Kidney (tissue), 22 donors: ENCODE measurements at places on chromosomes 6 and 20. TPM values are rescaled to one million over a fixed set of nuclear protein-coding genes. Genes with fewer than 3 reads are reported as not detected.

DNA sequence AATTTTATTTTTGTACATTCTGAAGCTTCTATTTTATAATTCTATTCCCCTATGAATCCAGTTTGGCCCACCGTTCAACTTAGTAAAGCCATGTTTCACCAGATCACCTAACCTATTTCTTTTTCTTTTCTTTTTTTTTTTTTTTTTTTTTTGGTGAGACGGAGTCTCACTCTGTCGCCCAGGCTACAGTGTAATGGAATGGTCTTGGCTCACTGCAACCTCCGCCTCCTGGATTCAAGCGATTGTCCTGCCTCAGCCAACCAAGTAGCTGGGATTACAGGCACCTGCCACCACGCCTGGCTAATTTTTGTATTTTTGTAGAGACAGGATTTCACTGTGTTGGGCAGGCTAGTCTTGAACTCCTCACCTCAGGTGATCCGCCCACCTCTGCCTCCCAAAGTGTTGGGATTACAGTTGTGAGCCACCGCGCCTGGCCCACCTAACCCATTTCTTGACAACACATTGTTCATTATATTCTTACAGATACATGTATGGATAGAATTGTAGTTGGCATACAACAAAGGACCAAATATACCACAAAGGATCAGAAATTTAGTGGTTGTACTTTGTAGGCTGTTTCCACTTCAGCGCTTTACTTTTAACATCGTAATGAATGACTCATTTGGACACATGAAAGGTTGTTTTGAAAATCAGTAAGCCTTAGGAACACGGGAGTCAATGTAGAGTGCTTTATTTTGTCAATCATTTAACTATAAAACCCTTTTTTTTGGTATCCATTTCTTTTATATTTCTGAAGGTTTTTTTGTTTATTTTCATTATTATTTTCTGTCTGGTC is 63.2 kb downstream of the GJA1 start:
- no peak for DNase-seq

DNA sequence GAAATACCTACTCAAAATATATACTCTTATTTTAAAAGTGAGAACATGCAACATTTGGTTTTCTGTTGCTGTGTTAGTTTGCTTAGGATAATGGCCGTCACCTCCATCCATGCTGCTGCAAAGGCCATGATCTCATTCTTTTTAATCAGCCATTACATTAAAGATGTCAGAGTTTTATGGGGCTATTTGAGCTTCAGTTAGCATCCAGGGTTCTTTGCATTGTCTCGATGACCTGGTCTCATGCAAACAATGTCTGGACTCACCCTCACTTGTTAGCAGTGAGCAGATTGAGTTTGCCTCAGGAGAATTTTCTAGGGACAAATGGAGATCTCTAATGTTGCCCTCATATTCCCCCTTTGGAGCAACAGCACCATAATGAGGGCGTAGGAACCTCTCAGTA is 458.7 kb upstream of the AGPAT4 start:
- DNase-seq: no peak

- DNase-seq: no peak
Measured at GRCh38 chr20:59782986-59783640, 150.3 kb downstream of the SYCP2 start.

DNA sequence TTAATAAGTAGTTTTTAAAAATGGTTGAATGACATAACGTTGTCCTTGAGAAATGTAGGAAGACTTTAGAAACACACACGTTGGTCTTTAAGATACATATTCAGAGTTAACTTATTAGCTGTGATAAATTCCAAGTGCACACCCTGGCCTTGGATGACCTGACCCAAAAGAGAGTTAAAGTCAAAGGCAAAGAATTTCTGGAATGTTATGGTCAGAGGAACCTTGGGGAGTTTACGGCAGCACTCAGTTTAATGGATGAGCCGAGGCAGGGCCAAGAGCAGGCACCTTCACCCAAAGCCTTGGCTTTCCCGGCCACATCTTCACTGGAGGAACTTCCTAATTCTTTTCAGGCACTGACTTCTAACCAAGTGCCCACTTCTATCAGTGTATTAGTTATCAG is 200.5 kb downstream of the SMOC2 start:
- no peak for DNase-seq

DNA sequence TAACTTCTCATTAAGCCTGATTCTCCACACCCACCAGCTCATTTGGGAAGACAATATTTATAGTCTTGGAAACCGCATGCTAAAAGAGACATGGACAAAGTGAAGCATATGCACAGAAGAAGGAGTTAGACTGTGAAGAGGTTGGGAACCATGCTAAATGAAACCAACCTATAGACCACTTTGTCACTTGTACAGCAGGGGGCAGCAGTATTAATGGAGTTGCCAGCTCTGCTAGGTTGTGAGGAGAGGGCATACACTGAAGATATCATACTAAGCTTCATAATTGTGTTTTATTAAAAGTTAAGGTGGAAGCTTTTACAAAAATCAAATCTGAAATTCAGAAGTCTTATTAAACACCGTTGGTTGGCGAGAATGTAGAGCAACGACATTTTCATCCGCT is 38.3 kb upstream of the HMGCLL1 start:
- DNase-seq: no peak

CALHM6 gene
- 8.2 TPM for total RNA-seq

ARMC12 gene
- total RNA-seq: 0.47 TPM

GRCh38 chr6:169852504-169853195 is 101.2 kb downstream of the ERMARD start:
- no peak for DNase-seq

GRCh38 chr20:58088625-58089024 is 139.8 kb downstream of the ANKRD60 start:
- no peak for DNase-seq

- no peak for DNase-seq
Measured at GRCh38 chr6:165487950-165488349, 175.1 kb downstream of the PDE10A start.

DEFB132 gene
- not detected for total RNA-seq

DNA sequence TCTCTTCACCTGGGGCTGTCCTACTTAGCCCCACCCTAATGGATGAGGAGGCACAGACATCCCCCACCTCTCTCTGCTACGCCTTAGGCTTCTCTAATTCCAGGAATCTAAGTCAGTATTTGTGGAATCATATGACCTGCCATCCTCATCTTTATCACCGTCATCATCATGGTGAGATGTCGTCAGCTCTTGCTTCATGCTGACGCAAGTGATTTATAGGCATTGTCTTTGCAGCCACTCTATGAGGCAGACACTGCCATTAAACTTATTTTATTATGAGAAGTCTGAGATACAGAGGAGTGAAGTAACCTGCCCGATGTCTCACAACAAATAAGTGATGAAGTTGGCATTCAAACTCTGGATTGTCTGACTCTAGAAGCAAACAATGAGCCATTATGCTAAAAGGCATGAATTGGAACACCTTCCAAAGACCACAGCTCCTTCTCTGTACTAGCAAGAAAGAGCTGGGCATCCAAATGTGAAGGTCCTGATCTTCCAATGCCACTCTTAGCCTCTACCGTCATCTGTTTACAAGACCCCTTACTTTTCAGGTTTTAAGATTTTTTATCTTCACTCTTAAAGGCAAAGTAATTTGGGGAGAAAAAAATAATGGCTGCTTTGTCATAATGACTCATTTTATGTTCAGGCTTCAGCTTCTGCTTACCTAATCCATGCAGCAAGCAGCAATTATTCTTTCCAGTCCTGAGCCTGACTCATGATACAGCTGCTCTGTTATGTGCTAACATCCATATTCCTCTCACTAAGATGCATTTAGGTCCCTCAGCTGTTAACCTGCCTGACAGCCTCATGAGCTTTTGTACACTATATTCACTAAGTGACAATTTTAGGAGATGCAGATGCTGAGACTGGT is 113.7 kb upstream of the BCLAF1 start:
- no peak for DNase-seq

WFDC5 gene
- total RNA-seq: 1.0 TPM

- no peak for DNase-seq
Measured at GRCh38 chr20:37651932-37652331, 41.9 kb upstream of the CTNNBL1 start.

DNA sequence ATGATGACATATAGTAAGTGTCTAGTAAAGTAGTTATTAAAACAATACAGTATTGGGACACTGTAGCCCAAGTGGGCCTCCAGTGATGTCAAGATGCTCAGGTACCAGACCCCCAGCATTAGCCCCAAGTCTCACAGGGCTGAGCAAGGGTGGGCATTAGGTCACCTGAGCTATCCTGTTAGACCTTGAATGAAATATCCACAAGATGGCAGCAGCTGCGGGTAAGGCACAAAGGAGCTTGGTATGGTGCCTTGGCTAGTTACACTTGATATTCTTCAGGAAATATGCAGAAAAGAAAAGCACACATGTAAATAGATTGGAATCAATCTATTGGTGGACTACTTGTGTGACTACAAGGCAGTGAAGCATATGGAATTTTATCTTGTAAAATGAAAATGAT is 701.8 kb upstream of the ADGRB3 start:
- DNase-seq: peak; percentile 2

DNA sequence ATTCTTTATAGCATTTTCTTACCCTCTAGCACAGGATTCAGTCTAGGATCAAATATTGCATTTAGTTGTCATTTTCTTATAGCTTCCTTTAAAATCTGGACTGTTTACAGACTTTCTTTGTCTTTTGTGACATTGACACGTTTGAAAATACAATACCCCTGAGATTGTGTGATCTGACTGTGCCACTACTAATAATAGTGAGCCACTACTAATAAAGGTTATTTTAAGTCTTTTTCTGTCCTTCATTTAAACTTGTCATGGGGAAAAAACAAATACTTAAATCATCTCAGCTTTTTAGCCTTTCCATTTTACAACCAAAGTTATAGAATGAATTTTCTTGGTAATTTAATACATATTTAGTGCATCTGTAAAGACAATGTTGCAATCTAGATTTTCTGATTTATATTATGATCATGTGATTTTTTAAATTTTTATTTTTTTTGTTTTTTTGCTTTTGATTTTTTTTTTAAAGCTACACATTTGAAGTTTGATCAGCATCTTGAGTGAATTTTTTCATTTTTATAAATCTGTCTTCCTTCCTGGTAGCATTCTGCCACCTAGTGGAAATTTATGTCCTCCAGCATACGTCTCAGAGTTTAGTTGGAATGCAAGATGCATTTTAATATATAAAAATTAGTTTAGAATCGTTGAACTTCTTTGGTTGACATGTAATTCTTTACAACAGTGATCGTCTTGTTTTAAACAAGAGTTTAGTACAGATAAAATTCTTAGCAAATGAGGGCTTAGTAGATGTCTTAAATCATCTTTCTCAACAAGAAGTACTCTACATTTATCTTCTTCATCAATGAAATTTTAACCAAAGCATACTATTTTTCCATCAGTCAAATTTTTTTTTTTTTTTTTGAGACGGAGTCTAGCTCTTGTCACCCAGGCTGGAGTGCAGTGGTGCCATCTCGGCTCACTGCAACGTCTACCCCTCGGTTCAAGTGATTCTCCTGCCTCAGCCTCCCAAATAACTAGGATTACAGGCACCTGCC is 119.4 kb downstream of the NCOA3 start:
- no peak for DNase-seq

- no peak for DNase-seq
Measured at GRCh38 chr6:169958510-169958909, 207.1 kb downstream of the ERMARD start.

DNA sequence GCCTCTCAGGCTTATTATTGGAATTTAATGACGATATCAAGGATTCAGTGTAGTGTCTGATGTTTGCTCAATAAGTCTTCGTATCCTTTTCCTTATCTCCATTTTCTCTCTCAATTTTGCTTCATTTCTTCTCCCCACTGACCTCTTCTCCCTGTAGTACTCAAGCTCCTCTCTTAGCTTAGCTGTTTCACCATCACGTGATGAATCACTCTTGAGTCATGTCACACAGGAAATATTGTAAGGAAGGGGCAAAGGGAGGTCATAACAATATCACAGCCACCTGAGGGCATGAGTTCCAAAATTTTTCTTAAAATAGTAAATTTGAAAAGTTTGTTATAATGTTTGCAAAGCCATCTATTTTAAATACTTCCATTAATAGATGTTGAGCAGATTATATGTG is 392.2 kb upstream of the MARCKS start:
- DNase-seq: no peak

DNA sequence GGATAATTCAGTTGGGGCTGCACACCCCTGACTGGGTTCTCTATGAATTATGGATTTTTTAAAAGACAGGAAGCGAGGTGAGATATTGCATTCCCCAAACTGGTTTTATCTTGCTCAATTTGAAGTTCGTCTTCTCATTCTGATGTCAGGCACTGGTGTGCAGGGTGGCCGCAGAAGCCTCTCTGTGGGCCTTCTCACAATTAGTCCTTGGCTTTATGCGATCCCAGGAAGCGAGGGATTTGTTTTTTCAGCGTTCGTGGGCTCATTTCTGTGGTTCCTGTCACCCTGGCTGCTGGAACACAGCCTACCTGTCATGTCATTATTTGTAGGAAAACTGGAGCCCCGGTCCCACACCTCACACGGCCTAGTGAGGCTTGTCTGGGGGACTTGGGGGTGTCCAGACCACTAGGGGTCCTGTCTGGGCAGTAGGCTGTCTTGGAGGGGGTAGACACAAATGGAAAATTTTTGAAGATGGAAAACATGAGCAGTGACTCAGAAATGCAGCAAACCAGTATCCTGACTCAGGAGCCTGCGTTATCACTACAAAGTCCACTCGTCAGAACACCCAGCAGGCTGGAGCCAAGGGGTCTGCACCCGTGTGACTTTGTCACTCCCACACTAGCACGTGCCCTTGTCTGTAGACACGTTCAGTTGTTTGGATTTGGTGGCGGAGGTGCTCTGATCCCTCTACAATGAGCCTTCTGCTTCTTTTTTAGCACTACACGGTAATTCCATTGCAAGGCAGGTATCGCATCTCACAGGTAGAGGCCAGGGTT is 42.2 kb downstream of the GNAS-AS1 start:
- DNase-seq: no peak

GRCh38 chr20:36827541-36828279 is 48.2 kb upstream of the TLDC2 start:
- no peak for DNase-seq

DNA sequence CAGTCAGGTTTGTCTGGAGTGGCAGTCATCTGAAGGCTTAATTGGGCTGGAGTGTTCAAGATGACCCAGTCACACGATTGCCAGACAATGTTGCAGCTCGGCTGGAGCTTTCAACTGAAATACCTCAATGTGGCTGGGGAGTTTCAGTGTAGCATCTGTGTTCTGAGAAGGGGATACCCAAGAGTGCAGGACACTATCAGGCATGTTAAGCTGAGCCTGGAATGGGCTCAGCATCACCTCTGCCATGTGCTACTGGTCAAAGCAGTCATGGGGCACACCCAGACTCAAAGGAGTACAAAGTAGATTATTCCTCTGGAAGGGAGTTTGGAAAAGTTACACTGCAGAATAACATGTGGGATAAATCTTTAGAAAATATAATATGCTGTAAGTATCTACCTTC is 363.9 kb downstream of the KIF16B start:
- no peak for DNase-seq

DNA sequence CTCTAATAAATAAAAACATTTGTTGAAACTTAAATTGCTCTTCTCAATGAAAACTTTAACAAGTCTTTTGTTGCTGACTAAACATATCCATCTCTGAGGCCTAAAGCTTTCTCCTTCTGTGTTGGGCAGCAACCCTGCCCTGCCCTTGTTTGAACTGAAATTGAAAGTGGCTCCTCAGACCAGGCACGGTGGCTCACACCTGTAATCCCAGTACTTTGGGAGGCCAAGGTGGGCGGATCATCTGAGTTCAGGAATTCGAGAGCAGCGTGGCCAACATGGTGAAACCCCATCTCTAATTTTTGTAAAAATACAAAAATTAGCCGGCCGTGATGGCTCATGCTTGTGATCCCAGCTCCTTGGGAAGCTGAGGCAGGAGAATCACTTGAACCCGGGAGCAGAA is 29.2 kb upstream of the GNRH2 start:
- no peak for DNase-seq

RFX6 gene
- not detected for total RNA-seq
